ENCODE measurements at places on chromosomes 5 and 9.

GRCh38 chr5:16867577-16867953 lies 68.5 kb downstream of the MYO10 start:
- no peak for DNase-seq

DNA sequence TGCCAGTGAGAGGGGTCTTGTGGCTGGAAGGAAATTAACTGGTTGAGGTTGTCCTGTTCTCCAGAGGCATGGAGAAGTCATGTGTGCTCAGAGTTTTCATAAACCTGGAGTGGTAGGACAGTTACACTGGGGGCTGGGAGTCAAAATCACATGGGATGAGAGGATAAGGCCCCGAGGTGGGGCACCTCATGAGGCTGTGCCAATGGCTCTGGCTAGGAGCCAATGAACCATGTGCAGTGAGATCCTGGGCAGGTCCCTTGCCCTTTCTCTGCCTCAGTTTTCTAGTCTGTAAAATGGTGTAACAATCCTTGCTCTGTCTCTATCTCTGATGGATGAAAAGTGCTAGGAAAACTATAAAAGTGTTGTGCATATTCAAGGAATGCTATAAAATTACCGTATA lies 7.0 kb upstream of the SYNPO start:
- DNase-seq = no peak

DNA sequence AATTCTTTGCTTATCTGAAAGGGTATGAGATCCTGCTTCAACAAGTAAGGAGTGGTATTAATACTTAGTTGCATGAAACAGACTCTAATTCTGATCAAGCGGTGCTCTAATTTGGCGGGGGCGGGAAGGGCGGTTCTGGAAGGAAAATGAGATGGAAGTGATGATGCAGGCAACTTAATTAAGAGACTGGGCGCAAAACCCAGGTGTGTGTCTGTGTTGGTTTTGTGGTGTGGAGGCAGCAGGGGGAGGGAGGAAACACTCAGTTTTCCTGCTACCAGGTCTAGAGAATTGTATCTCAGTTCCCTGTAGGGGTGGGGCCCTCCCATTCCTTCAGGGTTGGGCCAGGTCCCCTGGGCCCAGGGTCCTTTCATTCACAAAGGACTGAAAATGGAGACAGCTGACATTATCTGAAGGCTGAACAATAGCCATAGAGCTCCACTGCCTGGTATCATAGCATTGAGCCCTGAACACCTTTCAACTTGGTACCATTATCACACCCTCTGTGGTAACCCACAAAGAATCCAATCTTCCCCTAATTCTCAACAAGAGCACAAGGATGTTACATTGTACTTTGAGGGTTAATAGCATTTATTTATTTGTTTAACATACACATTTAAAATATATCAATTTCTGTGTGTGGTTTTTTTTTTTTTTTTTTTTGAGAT lies 17.2 kb upstream of the C5orf47 start:
- DNase-seq = no peak

GRCh38 chr9:96236854-96237550 lies 65.0 kb downstream of the HSD17B3 start:
- DNase-seq = no peak

DNA sequence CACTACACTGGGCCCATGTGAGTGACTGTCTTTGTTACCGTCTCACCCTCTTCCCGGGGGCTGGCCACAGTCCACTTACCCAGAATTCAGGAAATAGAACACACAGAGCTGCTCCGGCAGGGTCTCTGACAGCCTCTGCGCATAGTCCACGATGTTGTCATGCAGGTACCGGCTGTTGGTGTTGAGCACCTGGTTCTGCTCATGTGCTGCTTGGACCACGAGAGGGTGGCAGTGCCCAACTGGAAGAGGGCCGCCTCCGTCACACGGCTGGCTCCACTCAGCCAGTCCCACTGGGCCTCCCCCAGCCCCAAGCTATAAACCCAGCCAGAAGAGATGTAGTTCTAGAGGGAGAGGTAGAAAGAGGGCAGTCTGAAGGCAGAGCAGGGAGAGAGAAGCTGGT lies 2.7 kb downstream of the PHYKPL start:
- DNase-seq = no peak

GRCh38 chr9:70257991-70258691 lies 637 bp upstream of the SMC5 start:
- DNase-seq = no peak

GRCh38 chr9:79687131-79687447 lies 115.3 kb downstream of the TLE4 start:
- no peak for DNase-seq

- DNase-seq = peak; percentile 88
These were observed at the start of the genes ANAPC2 and SSNA1 for GRCh38 chr9:137188490-137189296. TSS of gene ANAPC2 (minus strand) at chr9:137188560. CDS start at chr9:137188532, 28 bp downstream. TSS of gene SSNA1 (plus strand) at chr9:137188676. CDS start at chr9:137188727, 51 bp downstream.

DNA sequence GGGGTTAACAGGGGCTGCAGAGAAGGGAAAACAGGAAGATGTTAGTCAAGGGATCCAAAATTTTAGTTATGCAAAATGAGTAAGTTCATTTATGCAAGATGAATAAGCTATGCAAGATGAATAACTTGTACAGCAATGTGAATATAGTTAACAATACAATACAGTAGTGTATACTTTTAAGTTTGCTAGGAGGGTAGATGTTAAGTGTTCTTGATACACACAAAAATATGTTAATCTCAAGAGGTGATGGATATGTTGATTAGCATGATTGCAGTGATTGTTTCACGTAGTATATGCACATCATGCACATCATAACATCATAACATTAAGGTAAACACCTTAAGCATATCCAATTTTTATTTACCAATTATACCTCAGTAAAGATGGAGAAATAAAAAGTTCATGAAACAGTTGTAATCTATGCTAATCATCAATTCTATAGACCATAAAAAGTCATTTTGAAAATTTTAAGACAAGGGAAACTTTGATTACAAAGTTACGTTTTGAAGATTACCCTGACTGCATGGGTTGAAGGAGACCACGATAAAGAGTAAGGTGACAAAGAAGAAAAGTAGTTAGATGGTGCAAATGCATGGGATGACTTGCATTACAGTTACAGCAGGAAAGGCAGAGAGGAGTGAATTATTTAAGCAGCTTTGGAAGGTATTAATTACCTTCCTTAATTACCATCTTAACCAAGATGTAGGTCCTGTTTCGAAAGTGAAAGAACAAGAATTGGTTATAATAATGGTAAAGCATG lies 31.4 kb downstream of the FAM174A start:
- DNase-seq = no peak

GRCh38 chr5:143779506-143779905 lies 32.5 kb upstream of the HMHB1 start:
- DNase-seq = no peak

DNA sequence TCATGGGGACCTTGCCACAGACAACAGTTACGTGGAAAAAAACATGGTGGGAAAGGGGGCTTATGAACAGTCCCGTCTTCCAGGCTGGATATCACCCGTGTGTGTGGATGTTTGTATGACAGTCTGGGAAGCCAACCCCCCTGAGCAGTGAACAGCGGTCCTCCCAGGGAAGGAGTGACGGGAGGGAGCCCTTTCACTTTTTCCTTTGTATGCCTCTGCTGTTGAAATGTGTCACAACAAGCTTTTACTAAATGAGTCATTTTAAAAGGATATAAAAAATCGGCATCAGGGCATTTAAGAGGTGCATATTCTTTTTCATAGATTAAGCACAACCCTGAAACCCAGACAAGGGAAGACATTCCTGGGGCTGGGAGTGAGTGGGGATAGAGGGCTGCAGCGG lies 5.1 kb downstream of the MYMK start:
- no peak for DNase-seq

- DNase-seq = no peak
These were observed 2.0 kb downstream of the IL31RA start for GRCh38 chr5:55853041-55853670.

All from T1000 (cell line).